ENCODE measurements at places on chromosomes 1 and 21.
A peak's percentile ranks its signal among the peaks of the same experiment; 100 is the strongest.

DNA sequence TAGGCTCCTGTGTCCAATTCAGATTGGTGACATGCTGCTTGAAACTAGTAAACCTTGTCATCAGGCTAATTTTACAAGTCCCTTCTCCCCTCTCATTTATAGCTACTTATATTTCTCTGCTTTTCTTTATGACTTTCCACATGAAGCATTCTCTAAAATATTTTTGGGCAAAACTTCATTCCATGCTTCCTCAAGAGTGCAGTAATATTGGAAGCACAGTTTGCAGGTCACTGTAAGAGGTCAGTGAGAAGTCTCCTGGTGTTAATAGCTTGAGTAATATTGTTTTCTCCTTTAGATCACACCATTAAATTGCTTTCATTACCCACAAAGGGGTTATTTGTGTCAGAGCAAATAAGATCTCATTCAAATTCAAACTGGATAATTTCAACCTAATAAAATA is 46.6 kb downstream of the LPAR3 start:
- DNase-seq, result no peak

- no peak for DNase-seq
Observed at GRCh38 chr21:41824466-41825207, 54.5 kb downstream of the PRDM15 start.

DNA sequence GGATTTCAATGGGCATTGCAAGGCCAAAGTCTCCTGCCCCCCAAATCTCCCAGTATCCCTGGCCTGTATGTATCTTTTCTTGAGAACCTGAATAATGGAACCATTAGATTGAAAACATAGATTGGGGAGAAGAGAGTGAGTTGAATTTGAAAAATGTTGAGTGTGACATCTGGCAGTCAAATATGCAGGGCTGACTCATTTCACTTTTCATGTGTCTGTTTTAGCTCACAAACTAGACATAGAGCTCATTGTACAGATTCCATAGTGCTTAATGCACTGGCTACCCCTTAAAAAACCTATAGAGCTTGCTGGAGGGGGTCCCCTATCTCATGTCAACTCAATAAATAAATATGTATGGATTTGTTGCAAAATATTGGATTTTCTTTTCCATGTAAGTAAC is 30.8 kb downstream of the DDR2 start:
- DNase-seq, result no peak

DNA sequence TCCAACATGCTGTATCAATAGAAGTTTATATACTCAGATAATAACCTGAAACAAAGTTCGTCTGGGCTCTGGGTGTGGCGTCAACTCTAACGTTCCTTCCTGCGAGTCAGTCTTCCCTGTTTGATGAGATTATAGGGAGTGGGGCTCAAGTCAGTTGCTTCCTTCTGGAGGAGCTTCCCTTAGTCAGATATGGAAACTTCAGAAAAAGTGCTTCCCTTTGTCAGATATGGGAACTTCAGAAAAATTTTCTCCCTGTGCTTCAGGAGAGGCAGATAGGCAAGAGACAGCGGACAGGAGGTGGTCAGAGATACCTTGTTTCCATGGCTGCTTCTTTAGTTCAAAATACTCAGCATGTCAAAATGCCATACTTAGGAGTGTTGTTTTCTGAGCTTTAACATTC is 51.1 kb upstream of the PRDX6 start:
- no peak for DNase-seq

- DNase-seq, result no peak
Observed at GRCh38 chr1:166127003-166127402, 39.8 kb downstream of the FAM78B start.

- peak; percentile 86 for DNase-seq
Observed at GRCh38 chr1:63892632-63893395, 119.0 kb downstream of the ROR1 start.

GRCh38 chr21:28541371-28542112 is 451.1 kb downstream of the LTN1 start:
- DNase-seq, result no peak

GRCh38 chr1:27650171-27650538 is 15.2 kb upstream of the FGR start:
- DNase-seq, result no peak

- no peak for DNase-seq
Observed at GRCh38 chr1:39833121-39833520, 44.5 kb upstream of the BMP8B start.

- DNase-seq, result no peak
Observed at GRCh38 chr1:247386217-247386616, 29.8 kb upstream of the NLRP3 start.

GRCh38 chr1:93680076-93680419 is 1.6 kb downstream of the BCAR3 start:
- DNase-seq, result no peak

All from DMS153 (cell line).